ENCODE measurements at places on chromosomes 7 and 10.

DNA sequence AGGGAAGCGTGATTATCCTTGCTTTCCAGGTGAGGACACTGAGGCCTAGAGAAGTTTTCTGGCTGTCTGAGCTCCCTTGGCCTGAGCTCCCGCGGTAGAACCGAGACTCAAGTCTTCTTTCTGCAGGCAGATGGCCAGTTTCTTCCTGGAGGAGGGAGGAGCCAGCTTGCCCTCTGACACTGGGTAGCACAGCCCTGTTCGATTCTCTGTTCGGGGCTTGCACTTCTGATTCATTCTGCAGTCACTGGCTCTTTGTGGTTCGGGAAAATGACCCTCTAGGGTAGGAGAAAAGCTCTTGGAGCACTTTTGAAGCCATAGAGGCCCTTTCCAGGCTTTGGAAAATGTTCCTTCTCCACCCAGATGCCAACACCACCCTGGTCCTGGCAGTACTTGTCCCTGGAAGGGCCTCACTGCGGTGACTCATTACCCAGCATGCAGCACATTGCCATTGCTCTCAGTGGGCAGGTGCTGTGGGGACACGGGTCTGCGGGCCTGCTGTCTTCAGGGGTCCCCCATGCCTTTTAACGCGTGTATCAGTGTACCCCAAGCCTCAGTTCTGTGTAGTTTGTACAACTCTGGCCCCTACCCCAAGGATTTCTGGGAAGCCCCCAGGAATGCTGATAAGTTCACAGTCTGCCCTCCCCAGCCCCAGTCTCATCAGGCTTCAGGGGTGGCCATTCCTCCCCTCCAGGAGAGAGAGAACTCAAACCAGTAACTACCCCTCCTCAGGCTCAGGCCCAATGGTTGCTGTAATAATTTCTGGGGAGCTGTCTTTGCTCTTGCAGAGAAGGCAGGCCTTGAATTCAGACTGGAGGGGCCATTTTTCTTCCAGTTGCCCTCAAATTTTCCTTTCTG, 11.9 kb downstream of the CHST3 start:
- no peak for DNase-seq

DNA sequence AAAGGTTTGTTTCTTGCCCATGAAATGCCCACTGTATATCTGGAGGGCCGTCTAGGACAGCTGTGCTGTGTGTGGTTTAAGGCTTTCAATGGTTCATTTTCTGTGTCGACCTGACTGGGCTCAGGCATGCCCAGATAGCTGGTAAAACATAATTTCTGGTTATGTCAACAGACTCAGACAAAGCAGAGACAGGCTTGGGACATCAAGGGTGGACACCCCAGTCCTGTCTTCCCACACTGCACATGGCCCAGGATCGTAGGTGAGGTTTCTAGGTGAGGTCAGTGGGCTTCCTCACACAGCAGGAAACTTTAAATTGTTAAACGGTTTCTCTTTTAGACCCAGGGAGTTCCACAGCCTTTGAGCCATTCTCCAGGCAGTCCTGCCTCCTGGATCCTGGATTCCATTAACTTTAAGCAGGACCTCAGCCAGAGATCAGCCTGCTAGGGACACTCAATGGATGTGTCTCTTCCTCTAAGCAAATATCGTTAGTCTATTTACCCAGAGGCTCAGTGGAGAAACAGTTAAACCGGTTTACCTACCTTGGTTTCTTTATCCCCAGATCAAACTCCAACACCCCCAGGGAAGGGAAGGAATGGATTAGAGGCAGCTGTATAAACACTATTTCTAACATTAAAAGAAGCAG, 66.4 kb downstream of the ST8SIA6 start:
- no peak for DNase-seq

GRCh38 chr10:128064108-128064969, 61.9 kb downstream of the MKI67 start:
- peak; percentile 78 for DNase-seq

DNA sequence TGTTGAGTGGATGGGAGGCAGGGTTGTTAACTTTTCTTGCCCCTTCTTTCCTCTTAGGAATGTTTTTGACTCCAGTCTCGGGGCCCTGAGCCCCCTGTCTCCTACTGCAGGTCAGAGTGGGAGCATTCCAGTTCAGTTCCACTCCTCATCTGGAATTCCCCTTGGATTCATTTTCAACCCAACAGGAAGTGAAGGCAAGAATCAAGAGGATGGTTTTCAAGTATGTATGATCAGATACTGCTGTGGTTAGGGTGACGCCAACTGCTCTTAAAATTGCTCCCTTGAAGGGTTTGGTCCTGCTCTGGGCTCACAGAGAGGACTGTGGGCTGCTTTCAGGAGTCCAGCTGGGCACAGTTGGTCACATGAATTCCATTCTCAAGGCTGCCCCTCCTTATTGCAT, 22.0 kb downstream of the VWA2 start:
- DNase-seq, result no peak

GRCh38 chr10:101094121-101094879, 32.5 kb downstream of the KAZALD1 start:
- no peak for DNase-seq

GRCh38 chr10:62426086-62426485, 51.9 kb downstream of the ZNF365 start:
- DNase-seq, result peak; percentile 58

- no peak for DNase-seq
These were observed 38.8 kb downstream of the RAMP3 start for GRCh38 chr7:45196374-45196773.

- no peak for DNase-seq
These were observed 402.0 kb downstream of the RPS24 start for GRCh38 chr10:78435484-78436221.

DNA sequence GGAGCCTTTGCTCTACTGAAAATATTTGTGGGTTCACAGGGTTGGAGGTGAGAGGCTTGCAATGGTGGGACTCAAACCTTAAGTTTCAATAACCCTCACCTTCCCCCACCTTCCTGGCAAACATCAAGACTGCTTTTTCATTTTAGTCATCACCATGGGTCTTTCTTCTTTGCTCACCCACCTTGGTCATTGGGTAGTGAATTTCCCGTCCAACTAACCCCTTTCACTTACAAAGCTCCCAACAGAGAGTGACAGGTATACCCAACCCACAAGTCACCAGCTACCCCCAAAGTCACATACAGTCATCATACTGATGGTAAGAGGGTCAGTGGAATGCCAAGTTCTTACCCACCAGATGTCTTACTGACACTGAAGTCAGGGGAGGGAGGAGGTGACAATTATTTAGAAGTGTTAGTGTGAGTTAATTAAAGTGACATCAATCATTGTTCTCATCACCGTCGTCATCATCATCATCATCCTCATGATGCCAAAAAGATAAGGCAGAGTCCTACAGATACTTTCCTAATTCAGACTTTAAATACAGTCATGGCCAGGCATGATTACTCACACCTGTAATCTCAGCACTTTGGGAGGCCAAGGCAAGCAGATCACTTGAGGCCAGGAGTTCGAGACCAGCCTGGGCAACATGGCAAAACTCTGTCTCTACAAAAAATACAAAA, 49.0 kb downstream of the PIK3AP1 start:
- DNase-seq, result no peak

- no peak for DNase-seq
These were observed 232.6 kb downstream of the GALNT17 start for GRCh38 chr7:71364551-71364950.

GRCh38 chr10:47225928-47226645, 73.9 kb upstream of the GDF10 start:
- no peak for DNase-seq

GRCh38 chr10:69860271-69860670, 58.6 kb downstream of the COL13A1 start:
- DNase-seq, result no peak

DNA sequence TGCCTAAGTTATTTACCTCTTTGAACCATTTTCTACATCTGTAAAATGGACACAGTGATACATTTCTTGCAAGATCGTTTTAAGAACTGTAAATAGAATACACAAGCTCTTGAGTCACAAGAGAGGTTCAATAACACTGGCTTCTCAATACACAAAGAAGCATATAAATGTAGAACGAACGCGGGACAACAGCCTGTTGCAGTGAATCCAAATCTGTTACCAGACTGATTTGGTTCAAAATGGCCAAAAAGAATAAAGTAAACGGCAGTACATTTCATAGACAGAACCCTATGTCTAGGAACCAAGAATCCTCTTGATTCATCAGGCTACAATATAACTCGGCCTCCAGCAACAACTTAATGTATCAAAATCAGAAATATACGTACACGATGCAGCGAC, 701 bp downstream of the MTPAP start:
- DNase-seq, result no peak

- no peak for DNase-seq
These were observed 147.4 kb downstream of the CXCL12 start for GRCh38 chr10:44237364-44238049.

DNA sequence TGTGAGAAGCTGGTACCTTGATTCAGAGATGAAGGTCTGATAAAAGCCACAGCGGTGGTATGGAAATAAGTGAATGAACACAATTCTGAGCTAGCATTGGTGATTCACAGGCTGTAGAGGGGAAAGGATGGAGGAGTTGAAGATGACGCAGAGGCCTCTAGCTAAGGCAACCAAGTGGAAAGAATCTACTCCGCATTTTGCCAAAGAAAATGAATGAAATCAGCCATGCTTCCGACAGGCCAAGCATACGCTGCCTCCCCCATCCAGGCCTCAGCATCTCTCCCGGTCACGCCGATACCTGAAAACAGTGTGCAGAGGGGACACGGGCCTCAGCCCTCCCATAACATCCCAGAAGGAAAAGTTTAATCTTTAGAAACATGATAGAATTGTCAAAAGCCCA, 124.3 kb upstream of the UNC5B start:
- no peak for DNase-seq

DNA sequence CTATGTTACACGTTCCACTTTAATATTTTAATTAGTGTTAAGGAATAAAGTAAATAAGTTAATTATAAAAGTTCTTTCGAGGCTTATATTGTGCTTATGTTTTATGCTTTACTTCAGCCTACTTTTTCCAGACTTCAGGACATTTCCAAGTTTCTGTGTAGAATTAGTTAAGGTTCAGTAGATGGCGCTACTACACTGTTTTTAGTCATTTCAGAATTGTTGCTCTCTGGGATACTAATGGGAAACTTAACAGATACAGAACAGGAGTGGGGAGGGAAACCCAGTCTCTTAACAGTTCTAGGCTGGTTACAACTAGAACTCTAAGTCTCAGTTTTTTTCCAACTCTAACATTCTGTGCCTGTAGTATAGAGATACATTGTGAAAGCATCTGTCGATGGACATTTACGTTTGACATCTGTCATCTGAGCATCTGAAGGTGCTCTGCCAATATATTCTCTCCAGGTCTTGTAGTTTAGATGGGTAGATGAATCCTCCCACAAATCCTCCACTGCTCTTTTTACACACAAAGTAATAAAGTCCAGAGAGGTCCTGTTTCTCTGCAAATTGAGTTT, 56.8 kb upstream of the FAM171A1 start:
- no peak for DNase-seq

DNA sequence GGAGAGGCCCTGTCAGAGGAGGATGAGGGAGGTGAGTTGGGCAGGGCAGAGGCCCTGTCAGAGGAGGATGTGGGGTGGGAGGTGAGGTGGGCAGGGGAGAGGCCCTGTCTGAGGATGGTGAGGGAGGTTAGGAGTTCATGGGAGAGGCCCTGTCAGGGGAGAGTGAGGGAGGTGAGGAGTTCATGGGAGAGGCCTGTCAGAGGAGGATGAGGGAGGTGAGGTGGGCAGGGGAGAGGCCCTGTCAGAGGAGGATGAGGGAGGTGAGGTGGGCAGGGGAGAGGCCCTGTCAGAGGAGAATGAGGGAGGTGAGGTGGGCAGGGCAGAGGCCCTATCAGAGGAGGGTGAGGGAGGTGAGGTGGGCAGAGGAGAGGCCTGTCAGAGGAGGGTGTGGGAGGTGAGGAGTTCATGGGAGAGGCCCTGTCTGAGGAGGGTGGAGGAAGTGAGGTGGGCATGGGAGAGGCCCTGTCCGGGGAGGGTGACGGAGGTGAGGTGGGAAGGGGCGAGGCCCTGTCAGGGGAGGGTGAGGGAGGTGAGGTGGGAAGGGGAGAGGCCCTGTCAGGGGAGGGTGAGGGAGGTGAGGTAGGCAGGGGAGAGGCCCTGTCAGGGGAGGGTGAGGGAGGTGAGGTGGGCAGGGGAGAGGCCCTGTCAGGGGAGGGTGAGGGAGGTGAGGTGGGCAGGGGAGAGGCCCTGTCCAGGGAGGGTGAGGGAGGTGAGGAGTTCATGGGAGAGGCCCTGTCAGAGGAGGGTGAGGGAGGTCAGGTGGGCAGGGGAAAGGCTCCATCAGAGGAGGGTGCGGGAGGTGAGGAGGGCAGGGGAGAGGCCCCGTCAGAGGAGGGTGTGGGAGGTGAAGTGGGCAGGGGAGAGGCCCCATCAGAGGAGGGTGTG, 73.7 kb downstream of the INPP5A start:
- no peak for DNase-seq

- DNase-seq, result no peak
These were observed 67.7 kb downstream of the ZMIZ1 start for GRCh38 chr10:79136236-79137005.

- no peak for DNase-seq
These were observed 94.5 kb upstream of the MKLN1 start for GRCh38 chr7:131233193-131233592.

DNA sequence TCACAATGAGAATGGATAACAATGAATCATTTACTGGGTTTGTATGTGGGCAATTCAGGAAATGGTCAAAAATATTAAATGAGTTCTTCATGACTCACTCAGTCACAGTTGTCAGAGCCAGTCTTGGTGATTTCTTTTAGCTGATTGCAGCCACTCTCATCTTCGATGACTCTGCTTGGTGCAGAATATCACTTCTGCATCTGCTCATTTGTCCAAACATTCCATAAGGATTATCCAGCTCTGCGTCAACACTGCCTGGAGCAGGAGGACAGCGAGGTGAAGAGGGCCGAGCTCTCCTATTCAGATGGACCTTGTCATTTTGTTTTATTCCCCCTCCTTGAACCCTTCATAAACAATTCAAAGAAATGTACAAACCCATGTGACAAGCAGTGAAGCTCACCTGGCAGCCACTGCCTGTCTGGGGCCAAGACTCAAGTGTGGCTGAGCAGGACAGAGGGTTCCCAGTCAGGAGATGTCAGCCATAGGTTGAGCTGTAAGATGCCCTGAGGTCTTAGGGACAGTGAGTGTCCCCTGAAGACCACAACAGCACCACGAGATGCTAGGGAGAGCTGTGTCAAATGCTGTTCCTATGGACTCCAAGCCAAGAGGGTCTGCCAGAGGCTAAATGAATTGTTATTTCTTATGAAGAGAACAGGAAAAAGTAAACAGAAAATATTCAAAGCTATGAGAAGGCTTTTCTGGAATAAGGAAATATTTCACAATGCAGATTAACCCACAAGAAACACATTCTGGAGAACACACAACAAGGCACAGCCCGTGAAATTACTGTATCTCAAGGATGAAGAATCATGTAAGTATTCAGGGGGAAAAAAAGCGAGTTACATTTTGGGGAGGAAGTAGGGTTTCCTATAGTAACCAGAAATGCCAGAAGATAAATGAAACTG, 33.1 kb upstream of the EGFR start:
- DNase-seq, result no peak

GRCh38 chr10:128046953-128047290, 79.3 kb downstream of the MKI67 start:
- no peak for DNase-seq
